HEK293T (cell line): ENCODE measurements at places on chromosomes 2 and 18.

DNA sequence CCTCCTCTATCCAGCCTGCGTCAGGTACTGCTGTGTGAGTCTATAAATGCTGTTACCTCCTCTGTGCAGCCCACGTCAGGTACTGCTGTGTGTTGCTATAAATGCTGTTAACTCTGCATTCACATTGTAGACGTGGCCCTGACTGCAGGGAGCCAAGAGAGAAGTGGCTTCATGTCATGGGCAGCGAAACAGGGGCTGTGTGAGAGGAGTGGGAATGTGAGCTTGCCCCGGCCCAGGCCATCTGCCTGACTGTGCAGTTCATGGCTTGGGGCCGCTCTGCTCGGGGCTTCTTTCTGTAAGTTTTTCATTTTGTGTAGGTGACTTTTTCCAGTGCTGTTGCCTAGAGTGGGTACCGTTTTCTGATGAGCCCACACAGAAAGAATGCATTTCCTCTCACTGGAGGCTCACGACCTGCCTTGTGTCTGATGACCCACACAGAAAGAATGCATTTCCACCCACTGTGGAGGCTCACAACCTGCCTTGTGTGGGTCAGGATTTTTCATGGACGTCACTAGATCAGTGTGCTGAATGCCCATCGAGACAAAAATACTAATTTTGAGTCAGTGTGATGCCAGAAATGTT, 104.5 kb downstream of the SNTG2 start:
- DNase-seq, result no peak

GRCh38 chr2:135931776-135932443, 53.5 kb downstream of the DARS1 start:
- no peak for DNase-seq

GRCh38 chr2:150211164-150211631, 276.3 kb downstream of the RND3 start:
- no peak for DNase-seq

DNA sequence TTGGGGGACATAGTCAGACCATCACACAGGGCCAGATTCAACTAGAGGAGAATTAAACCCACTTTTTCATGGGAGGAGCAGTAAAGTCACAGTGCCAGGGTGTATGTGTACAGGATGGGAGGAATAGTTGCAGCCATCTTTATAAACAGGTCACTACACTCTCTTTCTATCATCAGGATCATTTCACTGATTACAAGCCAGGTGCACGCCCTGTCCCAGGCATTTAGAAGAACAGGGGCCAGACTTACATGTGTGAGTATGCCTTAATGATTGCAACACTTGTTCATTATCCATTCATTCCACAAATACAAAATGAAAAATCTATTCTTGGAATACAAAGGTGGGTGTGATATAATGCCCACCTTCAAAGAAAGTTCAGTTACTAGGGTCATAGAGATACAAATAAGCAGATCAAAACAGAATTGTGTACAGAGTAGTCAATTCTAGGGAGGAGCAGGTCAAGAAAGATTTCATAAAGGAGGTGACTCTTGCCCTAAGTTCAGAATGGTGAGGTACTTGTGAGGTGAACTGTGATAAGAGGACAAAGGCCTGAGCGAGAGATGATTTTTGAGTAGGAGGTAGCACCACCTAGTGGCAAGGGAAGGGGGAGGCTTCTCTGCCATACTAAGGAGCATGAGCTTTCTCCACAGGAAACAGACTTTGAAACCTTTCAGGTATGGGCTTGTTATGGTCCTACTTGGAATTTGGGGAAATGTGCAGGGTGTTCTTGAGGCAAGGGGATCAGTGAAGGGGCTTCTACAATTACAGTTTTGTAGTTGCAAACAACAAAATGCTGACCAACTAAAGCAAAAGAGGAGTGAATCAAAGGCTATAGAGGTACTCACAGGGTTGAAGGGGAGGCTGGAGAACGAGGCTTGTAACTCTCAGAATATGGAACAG, 156.3 kb downstream of the SUCLG1 start:
- peak; percentile 62 for DNase-seq

DNA sequence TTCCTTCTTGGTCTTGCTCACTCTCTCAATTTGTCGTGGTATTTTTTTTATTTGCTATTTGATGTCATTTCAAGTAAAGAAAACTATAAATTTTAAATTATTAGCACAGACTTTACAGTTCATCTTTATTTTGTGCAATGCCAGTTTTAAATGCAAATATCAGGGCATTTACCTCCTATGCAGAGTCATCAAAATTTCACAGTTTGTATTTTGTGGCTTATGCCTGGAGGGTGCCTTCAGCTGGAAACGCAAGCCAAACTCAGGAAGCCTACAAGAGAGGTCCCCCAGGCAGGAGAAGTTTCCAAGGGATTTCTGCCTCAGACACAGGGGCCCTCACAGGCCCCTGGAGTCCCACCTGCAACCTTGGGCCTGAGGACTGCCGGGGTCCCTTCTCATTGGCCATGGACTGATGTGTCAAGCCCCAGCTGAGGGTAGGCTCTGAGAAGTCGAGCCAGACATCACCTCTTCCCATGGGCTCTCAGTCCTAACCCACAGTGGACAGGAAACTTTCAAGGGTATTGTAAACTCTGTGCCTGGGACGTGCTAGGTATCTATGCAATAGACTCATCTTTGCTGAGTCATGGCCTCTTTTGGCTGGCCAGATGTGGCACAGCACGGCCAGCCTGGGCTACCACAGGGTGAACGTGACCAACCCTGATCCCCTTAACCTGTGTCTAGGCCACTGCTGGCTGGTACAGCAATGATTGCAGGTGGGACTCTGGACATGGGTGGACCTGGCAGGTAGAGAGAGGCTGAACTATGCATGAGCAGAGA, 236.5 kb downstream of the CELF4 start:
- DNase-seq, result no peak

DNA sequence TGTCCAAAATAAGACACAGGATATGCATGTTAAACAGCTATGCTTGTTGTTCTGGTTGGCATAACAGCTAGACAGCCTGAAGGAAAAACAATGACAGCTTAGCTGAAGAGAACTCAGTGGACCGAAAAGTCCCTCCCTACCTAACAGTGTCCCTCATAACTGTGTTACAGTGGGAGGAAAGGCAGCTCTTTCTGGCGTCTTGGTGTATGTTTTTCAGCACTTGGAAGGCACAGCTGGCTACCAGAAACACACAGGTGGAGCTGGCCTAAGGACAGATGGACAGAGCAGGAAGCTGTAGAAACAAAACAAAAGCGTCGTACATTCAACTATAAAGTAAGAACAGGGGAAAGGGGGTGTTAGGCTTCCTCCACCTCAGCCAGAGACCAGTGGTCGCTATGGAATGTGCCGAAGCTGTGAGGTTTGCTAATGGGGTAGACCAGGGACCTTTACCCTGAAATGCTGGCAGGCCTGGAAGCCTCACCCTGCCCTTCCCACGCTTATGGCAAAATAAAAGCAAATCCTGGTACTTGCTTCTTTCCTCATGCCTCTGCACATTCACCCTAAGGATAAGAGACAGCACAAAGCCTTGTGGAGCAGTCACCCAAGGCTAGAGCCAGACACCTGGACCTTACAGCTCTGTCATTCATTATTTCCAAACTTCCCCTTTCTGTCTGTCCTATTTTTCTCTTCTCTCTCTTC, 103.5 kb upstream of the TRIB2 start:
- DNase-seq, result no peak

GRCh38 chr2:2769481-2770431, 438.7 kb upstream of the MYT1L start:
- no peak for DNase-seq

DNA sequence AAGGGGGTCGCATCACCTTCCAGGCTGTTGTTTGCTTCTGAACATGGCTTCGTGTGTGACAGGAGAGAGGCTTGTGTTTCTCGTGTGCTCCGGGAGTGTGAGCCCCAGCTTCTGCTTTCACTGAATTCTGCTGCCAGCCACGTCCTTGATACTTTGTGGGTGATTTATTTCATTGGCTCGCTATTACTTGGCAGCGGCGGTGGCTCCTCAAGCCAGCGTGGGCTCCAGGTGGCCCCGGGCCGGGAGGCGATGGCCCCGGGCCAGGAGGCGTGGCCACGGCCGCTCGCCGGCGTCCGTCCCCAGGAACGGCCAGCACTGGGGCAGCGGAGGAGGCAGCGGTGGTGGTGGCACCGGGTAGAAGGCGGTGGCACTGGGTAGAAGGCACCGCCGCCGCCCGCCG, 63.1 kb downstream of the NAPG start:
- DNase-seq, result no peak

DNA sequence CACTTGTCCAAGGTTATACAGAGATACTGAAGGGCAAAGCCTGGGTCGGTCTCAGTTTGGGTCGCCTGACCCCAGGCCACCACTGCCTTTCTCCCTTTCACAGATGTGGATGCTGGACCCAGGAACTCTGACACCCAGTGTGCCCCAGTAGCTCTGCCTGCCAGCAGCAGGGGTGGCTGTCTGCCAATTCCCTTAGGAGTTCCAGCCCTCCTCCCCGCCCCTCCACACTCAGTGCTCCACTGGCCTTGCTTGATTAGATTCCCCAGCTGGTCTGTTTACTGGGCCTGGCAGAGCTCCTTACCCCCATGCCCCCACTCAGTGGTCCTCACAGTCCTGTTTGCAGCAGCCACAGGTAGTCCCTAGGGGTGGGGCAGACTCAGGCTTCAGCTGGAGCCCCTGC, 75.5 kb downstream of the NPAS2 start:
- DNase-seq, result no peak

DNA sequence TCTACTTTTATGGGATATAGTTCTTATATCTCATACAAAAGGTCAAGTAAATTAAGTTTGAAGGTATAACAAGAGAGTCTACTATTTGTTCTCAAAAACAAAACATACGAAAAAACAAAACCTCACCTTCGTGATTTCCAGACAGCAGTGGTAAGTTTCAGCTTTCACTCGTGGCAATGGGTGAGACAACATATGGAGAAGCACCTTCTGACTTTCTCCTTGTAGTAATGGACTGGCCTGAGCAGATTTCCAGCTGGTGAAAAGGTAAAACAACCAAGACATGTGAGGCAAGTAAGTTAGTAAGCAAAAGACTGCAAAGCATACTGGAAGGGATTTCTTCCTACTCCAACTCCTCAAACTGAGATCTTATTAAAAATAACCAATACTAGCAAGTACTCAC, 39.6 kb downstream of the RTTN start:
- DNase-seq, result no peak

GRCh38 chr2:110106642-110107041, 9.0 kb downstream of the MALL start:
- no peak for DNase-seq

- DNase-seq, result no peak
These were observed 243.0 kb upstream of the CHST9 start for GRCh38 chr18:27428120-27428519.
